ENCODE measurements at places on chromosomes 13 and 19.
A peak's percentile ranks its signal among the peaks of the same experiment; 100 is the strongest.

- no peak for DNase-seq
These were observed 58.5 kb downstream of the CCDC70 start for GRCh38 chr13:51920267-51920666.

GRCh38 chr13:98484289-98485219, 92.4 kb downstream of the STK24 start:
- peak; percentile 81 for DNase-seq

GRCh38 chr13:99377641-99378040, 70.4 kb upstream of the GPR183 start:
- no peak for DNase-seq

GRCh38 chr19:32646556-32646955, 28.4 kb downstream of the ANKRD27 start:
- no peak for DNase-seq

DNA sequence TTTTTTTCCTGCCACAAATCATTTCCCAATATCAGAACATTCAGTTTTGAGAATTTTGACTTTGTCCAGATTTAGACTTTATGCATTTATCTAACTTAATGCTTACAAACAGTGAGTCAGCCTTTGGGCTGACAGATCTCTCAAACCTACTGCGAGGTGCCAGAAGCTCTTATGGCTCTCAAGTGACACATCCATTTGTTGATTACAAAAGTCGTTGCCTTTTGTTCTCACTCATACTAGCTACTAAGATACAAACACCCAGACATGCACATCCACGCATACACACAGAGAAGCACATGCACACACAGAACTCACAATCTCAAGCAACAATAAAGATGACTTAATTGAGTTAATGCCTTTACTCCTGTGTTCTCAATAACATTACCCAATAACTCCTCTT, 1147.5 kb downstream of the DIAPH3 start:
- no peak for DNase-seq

GRCh38 chr13:109724603-109725002, 61.8 kb downstream of the IRS2 start:
- no peak for DNase-seq
